IPS-NIHi11 (cell line): ENCODE measurements at places on chromosomes 7 and 10.
A peak's percentile ranks its signal among the peaks of the same experiment; 100 is the strongest.

DNA sequence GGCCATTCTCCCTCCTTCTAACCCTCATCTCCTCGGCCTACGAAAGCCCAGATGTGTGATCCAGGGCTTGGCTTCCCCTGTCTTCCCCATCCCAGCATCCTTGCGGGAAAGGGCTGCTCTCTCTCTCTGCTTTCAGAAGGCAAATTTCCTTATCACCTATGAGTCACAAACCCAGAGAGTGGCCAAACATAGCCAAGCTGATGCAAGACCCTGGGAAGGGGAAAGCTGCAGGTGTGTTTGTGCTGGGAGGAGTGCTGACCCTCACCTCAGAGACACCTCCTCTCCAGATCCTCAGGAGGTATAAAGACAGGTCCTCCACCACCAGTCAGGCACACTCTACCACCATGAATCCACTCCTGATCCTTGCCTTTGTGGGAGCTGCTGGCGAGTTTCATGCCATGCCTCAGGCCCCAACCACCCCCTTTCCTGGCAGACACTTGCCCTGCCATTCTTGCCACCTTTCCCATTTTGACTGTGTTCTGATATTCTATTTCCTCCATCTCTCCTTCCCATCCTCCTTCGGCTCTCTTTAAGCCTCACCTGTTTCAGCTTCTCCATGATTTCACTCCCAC, 10.6 kb upstream of the PRSS2 start:
- DNase-seq: no peak

GRCh38 chr7:158023157-158023556, 564.5 kb downstream of the PTPRN2 start:
- DNase-seq: no peak

DNA sequence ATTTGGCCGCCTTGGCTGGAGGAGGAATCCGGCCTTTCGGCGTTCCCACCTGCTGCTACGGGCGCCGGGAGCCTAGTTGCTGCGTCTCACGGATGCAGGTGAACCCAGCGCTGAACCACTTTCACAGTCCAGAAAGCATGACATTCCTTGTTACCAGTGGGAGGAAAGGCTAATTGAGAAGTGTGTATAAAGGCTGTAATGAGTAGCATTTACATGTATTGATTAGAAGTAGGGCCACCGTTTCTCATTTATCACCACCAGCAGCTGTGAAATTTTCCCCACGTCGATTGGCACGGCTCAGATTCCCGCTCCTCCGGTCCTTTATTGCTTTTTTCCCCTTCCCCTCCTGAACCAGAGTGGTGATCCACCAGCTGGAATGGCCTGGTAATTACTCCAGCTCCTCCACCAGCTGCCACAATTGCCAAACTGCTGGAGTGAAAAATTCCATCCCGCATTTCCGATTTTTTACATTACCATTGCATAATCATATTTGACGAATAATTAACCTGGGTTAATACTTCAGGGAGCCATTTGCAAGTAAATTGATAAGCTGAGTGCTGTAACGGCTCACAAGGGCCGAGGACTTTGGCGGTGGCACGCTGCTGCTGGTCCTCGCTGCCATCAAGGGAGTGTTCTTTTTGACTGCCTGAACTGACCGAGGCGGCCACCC, 153.3 kb downstream of the POU6F2 start:
- DNase-seq: no peak

DNA sequence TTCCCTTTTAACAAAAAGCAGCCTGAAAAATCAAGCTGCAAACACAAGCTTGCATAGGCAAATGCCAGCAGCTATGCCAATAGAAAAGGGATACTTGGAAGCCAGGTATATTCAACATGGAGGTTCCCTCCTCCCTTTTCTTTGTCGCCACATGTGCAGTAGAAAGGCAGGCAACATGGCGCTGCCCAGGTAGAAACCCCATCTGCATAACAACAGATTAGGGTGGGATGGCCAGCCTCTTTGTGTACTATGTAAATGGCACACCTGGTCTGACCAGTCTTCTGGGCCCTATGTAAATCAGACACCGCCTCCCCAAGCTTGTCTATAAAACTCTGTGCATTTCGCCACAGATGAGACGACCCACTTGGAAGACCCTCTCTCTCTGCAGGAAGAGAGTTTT, 58.1 kb downstream of the CCDC3 start:
- DNase-seq: no peak

- DNase-seq: no peak
Observed at GRCh38 chr10:71279590-71280170, 39.4 kb upstream of the SLC29A3 start.

DNA sequence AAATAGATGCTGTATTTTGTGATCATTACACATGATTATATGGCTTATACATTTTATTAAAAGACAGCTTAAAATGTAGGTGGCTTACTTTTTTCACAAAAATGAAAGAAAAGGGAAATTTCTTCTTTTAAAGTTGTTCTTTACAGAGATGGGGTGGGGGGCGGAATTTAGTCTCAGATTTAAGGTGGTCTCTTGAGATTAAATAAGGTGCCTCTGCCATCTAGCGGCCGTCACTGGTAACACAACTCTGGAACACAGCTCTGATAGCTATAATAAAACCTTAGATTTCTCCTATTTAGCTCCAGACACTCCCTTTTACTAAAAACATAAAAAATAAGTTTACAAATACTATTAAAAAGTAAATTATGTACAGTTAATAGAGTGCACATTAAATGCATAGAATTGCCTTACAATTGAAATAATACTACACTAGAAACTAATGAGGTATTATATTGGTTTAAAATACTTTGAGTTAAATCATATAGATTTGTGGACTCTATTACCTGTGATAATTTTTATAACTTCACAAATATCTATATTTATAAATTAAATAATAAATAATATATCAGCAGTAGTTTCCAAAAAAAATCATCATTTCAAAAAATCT, 210.9 kb downstream of the DGKB start:
- DNase-seq: peak; percentile 30

DNA sequence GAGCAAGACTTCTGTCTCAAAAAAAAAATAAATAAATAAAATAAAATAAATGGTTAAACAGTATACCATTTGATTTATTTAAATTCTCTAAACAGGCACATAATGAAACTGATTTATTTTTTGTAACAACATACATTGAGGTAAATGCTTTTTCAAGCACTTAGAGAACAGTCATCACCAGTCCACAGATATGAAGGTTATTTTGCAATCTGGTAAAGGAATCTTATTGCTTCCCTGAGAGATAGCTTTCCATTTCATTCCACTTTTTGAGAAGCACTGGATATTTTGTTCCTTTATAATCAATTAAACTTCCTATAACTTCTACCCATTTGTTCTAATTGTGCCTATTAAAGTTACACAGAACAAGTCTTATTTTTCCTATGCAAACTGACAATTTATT, 5.2 kb downstream of the CEP55 start:
- no peak for DNase-seq

DNA sequence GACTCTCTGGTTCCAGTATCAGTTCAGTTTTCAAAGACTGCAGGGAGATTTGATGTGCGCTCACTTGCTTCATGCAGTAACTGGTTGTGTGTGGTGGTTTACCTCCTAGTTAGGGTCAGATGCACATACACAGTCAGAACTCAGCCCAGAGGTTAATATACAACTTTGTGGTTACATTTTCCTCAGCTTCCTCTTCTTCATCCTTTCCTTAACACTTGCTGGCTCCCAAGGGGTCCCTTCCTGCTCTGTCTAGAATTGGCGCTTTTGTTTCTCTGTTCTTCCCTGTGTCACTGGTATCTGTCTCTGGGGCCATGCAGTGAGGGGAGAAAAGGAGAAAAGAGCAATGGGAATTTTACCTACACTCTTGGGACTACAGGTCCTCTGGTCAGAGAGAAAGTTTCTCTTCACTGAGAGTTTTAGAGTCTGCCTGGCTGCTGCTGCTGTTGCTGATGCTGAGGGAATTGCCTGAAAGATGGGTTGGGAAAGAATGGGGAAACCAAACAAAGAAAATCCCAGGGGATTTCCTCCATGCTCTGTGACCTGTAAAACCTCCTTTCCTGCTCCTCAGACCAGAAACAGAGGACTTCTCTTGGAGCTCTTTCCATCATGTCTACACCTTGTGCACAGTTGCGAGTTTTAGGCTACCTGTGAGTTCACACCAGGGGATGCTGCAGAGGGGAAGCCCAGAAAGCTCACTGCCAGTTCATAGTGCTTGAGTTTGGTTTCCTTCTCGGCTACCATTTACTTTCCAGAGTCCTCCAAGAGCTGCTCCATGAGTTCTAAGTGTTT, 74.6 kb downstream of the WDFY4 start:
- no peak for DNase-seq

DNA sequence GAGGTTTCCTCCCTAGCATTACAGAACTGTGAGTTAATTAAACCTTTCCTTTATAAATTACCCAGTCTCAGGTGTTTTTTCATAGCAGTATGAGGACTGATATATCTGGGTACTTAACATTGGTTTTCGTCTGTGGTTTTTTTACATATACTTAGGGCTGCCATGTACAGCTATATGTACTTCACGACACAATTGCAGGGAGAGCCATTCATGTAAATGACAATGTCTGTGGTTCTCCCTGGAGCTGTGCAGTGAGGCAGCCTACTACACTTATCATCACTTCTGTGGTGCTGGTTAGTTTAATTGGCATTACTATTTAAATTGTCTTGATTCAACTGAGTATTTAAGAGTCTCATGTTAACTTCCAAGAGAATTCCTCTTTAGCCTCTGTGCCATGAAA, 40.7 kb downstream of the AVL9 start:
- no peak for DNase-seq

DNA sequence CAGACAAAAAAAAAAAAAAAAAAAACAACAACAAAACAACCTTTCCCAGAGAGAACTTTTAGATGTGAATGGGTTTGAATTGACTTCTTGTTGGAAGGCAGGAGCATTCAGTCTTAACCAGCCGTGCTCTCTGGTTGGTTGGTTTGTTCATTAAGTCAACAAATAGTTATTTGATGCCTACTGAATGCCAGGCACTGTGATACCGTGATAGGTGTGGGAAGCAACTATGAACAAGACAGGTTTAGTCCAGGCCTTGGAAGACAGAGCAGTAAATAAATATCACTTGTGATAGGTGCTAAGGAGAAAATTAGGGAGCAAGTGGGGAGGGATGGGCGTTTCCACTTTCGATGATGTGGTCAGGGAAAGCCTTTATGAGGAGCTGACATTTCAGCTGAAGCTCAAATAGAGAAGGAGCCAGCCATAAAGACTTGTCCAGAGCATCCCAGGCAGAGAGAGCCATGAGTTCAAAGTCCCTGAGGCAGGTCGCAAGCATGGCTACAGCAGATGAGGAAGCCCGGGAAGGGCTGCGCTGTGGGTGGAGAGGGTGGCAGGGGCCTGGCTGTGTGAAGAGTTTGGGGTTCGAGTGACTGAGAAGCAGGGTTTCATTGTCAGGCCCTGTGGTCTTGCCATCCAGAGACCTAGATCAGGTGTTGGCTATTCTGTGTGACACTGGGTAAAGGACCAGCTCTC, 8.0 kb downstream of the TSPAN15 start:
- DNase-seq: no peak

DNA sequence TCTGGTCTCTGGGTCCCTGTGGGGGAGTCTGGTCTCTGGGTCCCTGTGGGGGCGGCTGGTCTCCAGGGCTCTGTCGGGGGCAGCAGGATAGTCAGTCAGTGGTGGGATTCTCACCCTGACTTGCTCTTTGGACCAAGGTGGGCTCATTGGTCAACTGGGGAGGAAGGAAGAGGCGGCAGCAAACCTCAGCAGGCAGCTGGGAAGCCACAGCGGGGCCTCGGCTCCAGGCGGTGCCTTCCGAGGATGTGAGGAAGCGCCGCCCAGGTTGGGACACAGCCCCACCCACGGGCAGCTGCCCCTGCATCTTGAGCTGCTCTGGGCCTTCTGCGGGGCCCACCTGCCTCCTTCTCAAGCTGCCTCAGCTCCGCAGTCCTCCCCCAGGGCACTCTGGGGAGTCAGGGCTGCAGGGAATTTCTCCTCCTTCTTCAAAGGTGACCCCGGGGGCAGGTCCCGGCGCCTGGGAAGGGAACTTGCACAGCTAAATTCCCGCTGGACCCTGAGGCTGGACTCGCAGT, 20.4 kb upstream of the KNDC1 start:
- peak; percentile 48 for DNase-seq

DNA sequence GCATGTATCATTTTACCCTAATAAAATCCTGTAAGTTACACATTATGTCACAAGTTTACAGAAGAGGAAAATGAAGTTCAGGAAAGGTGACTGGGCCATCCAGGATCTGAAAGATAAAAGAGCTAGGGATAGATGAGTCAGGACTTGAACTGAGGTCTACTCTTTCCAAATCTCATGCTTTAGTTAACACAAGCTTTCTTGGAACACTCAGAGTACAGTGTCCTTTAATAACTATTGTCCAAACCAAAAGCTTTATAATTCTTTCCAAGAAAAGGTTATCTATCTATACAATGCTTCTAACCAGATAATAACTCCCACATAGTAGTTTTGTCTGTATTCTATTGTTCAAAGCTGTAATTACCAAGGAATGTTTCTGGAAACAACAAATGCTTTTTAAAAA, 164.6 kb downstream of the LRRN3 start:
- no peak for DNase-seq

DNA sequence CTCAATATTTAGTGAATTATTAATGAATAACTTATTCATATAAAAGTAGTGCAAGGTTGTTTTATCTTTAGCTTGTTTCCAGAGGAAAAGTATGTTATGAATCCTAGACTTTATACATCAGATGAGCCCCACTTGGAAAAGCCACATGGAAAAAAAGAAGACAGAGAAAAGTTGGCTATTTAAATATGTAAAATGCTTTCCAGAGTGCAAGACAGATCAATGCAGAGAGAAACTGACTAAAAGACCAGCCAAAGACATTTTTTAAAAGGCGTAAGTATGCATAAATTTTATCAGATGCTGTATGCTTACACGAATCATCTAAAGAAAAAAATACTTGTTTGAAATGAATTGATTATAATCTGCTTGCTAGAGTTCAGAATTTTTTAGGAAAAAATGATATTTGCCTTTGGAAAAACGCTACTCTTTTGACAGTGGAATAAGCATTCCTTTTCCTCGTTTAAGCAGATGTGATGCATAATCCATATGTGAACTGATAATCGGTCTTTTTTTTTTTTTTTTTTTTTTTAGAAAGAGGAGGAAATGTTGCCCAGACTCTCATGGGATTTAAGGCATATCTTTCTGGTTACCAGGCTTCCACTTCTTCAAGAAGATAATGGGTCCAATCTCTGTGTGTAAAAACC, 70.7 kb downstream of the RELN start:
- no peak for DNase-seq

DNA sequence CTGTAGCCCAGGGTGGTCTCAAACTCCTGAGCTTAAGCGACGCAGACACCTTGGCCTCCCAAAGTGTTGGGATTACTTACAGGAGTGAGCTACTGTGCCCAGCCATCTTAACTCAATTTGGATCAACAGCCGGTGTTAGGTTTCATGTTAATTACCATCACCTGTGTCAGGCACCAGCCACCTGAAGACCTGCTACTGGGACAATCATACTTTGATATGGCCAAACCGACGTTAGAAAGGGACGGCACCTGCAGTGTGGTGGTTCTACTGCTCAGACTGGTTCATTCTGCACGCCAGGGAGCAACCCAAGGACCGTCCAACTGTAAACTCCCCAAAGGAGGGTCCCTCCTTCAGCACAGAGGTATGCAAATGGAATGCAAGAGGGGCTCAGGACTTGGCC, 74.2 kb upstream of the CYTH3 start:
- no peak for DNase-seq

GRCh38 chr7:122309421-122309820, 4.9 kb upstream of the FEZF1 start:
- no peak for DNase-seq

GRCh38 chr7:110544194-110544593, 546.7 kb upstream of the LRRN3 start:
- no peak for DNase-seq

- no peak for DNase-seq
Observed at GRCh38 chr10:28839600-28840007, 162.3 kb downstream of the BAMBI start.
